ENCODE measurements at places on chromosomes 4 and X.

DNA sequence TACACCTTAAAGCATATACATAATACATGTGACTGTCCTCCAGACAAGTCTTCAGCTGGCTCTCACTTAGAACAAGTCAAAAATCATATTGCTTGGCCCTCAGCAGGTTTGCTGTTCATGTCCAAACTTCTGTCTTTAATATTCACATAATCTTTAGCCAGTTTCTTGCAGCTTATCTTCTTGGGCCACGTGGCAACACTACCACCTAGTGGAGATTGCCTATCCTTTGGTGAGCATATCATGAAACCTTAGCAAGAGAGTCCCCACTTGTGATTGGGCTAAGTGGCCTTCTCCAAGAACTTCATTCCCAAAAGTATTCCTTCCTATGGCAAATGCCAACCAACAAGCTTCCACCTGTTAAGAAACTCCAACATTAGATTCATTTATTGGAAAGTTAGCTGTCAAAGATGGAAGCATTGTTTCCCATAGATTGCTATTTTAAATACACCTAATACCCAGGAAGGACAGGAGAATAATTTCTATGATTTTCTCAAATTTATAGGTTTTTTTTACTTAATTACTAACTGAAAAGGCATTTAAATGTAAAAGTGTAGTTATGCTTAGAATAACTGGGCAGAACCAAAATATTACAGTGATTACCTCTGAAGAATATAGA is 231.9 kb upstream of the INTU start:
- DNase-seq: no peak

GRCh38 chrX:97692575-97692974 is 808.9 kb downstream of the RPA4 start:
- DNase-seq: no peak

- DNase-seq: no peak
Observed at GRCh38 chrX:46703980-46704379, 54.9 kb downstream of the SLC9A7 start.

DNA sequence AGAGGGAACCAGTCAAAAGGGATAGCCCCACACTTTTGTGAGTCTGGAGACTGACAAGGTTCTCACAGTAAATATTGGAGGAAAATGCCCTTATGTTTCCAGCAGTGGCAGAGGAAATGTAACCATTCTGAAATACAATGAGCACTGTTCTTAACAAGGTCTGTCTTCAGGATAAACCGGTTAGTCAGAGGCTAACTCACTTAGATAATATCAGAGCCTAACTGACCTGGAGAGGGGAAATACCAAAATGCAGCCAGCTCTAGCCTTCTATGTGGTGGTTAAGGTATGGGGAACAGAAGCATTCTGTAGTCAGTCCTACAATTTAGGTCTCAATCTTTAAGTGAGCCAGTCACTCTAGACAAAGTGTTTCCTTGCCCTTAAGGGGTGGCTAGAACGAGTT is 70.8 kb downstream of the TBCK start:
- no peak for DNase-seq

- DNase-seq: no peak
Observed at GRCh38 chr4:158571736-158572135, 50.1 kb downstream of the RXFP1 start.

GRCh38 chrX:72201836-72202536 is 20.4 kb downstream of the PIN4 start:
- no peak for DNase-seq

- DNase-seq: no peak
Observed at GRCh38 chr4:18291981-18292380, 270.4 kb upstream of the LCORL start.

DNA sequence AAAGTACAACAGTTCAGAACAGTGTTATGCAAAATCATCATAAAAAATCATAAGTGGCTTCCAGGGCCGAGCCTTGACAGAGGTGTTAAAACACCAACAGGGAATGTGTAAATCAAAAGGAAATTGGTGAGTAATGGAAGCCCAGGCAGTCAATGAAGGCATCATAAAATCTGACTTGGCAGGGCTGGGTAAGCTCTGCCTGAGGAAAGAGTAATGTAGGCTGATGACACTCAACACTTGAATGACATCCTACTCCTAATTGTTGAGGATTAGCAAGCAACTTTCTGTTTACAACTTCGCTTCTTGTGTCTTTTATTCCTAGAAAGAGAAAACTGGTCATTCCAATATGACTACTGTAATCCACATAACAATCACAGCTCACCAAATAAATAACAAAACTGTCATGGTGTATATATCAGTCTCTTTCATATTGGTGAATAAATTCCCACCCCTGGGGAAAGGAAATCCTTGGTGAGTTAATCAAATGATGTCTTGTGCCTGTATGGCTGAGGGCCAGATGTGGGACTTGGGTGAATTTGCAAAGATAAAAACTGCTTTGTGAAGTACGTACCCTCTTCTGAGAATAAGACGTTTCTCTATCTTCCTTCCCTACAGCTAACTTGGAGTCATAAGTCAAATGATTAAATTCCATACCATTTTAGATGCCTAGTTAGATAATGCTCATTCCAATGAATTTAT is 196.8 kb downstream of the DCHS2 start:
- DNase-seq: no peak

GRCh38 chr4:91502365-91502764 is 801.4 kb upstream of the GRID2 start:
- DNase-seq: no peak

DNA sequence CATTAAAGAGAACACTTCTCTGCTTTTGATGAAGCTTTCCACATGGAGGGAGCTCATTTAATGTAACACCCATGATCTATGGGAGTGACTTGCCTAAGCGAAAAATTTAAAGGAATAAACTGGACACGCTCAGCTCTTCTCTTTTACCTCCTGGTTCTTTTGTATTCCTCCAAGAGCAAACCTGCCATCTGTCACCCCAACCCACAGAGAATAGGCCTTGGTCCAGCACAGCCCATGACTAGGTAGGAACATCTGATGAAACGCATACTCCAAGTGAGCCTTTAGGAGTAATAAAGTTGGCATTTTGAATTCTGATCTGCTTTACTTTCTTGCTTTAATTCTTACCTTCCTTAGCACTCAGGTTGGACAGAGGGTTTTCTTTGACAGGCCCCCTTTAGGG is 389.0 kb downstream of the HNRNPD start:
- DNase-seq: no peak

DNA sequence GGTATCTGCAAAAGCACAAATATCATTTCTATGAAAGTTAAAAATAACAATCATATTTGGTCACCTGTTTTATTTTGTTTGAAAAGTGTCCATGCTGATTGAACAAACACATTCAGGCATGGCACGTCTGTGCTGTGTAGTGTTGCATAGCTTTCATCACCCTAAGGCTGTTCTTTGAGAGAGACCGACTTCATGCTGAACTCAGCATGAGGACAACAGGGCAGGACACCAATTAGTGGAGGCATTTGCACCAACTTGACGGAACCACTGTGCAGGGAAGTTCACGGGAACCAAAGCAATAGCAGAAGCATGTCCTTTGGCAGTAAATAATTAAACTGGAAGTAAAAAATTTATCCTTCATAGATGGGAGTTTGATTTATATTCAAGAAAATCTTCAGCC is 158.4 kb upstream of the SLC7A11 start:
- DNase-seq: no peak

DNA sequence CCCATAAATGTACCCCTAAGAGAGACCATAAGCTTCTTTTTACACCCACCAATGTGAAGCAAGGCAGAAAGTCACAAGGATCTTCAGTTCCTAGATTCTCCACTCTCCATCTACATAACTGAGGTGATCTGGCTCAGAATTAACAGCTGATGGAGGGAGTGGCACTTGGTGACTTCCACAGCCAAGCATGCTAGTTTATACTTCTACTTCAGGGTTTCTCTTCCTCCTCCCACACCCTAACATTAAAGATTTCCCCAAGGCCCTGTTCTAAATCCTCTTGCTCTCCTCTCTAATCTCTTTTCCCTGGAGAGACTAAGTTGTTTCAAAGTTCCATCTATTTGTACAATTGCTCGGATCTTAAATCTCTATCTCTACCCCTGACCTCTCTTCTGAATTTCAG is 81.1 kb downstream of the MBNL3 start:
- no peak for DNase-seq

GRCh38 chr4:162645381-162645780 is 481.6 kb upstream of the FSTL5 start:
- DNase-seq: no peak

DNA sequence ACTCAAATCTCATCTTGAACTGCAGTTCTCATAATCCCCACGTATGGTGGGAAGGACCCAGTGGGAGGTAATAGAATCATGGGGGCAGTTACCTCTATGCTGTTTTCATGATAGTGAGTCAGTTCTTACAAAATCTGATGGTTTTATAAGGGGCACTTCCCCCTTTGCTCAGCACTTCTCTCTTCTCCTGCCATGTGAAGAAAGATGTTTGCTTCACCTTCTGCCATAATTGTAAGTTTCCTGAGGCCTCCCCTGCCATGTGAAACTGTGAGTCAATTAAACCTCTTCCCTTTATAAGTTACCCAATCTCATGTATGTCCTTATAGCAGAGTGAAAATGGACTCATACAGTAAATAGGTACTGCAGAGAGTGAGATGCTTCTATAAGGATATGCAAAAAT is 1050.6 kb upstream of the GRIA3 start:
- no peak for DNase-seq

GRCh38 chr4:22129454-22130029 is 181.0 kb upstream of the KCNIP4 start:
- DNase-seq: no peak

DNA sequence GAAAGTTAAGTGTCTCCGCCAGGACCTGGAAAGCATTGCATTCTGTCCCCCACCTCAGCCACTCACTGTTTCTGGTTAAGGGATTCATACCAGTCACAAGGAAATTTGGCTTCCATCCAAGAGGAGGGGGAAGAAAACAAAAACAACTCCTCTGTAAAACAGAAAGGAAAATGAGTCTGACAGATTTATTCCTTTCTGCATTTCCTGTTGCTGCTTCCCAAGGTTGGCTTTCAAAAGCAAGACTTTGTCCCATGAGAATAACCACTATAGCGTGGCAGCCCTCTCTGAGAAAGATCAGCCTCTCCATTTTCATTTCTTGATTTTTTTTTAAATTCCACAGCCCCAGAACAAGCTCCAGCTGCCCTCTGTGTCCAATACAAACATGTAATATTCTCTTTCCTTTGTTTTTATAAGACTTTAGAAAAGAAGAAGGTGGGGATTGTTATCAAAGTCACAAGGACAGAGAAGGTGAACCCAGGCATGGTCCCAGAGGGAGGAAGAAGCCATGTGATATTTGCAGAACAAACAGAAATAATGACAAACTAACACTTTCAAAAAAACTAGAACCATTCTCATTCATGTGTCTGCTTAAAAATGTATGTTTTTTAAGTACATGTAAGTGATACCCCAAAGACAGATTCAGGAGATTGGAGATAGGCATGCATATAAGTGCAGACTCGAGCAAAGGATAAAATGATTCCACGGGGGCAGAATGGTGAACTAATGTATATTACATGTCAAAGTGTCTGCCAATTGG is 90.7 kb upstream of the DCLK2 start:
- no peak for DNase-seq

DNA sequence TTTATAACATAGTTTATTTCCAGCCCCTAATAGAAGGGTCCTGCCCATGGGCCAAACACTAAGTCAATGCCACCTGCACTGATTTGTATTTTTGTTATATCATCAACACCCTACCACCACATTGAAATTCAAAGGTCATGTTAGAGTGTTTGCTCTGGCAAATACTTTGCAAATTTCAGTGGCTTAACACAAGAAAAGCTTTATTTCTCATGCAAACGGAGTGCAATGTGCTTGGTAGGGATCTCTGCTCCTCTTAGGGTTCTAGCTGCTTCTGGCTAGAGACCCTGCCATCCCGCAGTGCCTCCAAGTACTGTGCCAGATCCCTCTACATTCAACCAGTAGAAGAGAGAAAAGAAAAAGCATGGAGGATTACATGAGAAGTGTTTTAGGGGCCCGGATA is 230.8 kb upstream of the TET2 start:
- no peak for DNase-seq

Measured in effector CD8-positive, alpha-beta T cell (primary cell).